T-helper 17 cell (primary cell): ENCODE measurements at places on chromosomes 3 and 15. TPM values are rescaled to one million over a fixed set of nuclear protein-coding genes. Genes with fewer than 3 reads are reported as not detected.

GRCh38 chr3:70342149-70342548 is 29.7 kb upstream of the MDFIC2 start:
- no peak overlapping the region for H3K4me3 ChIP-seq
- H3K36me3 ChIP-seq, result no peaks in the 10 kb centered on the region
- no peak for DNase-seq
- H3K27me3 ChIP-seq, result peaks cover 1% of the 10 kb centered on the region

GRCh38 chr3:66588340-66588847 is 87.6 kb upstream of the LRIG1 start:
- peaks cover 6% of the 10 kb centered on the region for H3K4me1 ChIP-seq
- H3K27me3 ChIP-seq, result peaks cover 48% of the 10 kb centered on the region
- no peaks in the 10 kb centered on the region for H3K36me3 ChIP-seq
- H3K27ac ChIP-seq, result no peak overlapping the region

GRCh38 chr3:84637272-84637671 is 321.5 kb upstream of the CADM2 start:
- DNase-seq, result no peak
- H3K36me3 ChIP-seq, result no peaks in the 10 kb centered on the region
- H3K4me1 ChIP-seq, result no peaks in the 10 kb centered on the region
- no peak overlapping the region for H3K27ac ChIP-seq
- H3K27me3 ChIP-seq, result no peaks in the 10 kb centered on the region

DNA sequence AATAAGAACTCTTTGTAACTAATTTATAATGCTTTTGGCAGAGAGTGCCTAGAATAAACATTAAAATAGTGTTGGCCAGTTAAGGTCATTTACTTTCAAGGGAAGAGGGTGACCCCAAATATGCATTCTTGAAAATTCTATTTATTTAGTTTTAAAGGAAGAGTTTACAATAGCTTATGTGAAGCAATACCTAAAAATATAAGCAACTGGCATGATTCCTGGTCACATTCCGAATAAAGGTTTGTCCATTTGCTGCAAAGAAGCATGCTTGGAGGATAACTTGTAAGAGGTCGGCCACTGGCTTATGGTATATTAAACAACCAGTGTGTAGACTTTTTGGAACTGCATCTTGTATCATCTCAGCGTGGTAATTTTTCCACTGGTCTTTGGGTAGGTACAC is 10.2 kb downstream of the MITF start:
- no peak overlapping the region for H3K4me3 ChIP-seq
- no peak overlapping the region for H3K27ac ChIP-seq
- H3K36me3 ChIP-seq, result no peaks in the 10 kb centered on the region
- DNase-seq, result no peak
- H3K4me1 ChIP-seq, result no peaks in the 10 kb centered on the region
- H3K27me3 ChIP-seq, result no peaks in the 10 kb centered on the region

PIGZ gene
- total RNA-seq, result 1.5 TPM

PEX11A gene
- total RNA-seq, result 0.37 TPM
